Muscle of back (tissue), 13 donors: ENCODE measurements at places on chromosomes 5 and 9.
A peak's percentile ranks its signal among the peaks of the same experiment; 100 is the strongest.

DNA sequence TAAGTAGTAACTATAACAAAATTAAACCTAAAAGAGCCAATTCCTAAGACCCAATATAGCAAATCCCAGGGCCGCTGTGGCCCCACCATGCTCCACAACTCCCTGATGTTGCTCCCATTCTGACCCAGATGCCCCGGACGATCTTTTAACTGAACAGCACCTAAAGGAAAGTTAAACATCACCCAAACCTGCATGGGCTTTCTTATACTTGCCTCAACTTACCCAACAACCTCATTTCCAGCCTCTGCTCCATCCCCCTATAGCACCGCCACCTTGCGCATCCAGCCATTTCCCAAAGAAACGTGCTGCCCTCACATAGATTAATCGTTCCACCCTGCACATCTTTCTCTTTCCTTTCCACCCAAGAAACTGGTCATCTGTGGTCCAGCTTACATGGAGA is 54.6 kb downstream of the ZNF354C start:
- DNase-seq: no peak

- DNase-seq: no peak
Observed at GRCh38 chr5:151798674-151799073, 26.9 kb downstream of the G3BP1 start.

- DNase-seq: peak; percentile 50
Observed at GRCh38 chr9:104970271-104970987, 42.5 kb upstream of the ABCA1 start.

DNA sequence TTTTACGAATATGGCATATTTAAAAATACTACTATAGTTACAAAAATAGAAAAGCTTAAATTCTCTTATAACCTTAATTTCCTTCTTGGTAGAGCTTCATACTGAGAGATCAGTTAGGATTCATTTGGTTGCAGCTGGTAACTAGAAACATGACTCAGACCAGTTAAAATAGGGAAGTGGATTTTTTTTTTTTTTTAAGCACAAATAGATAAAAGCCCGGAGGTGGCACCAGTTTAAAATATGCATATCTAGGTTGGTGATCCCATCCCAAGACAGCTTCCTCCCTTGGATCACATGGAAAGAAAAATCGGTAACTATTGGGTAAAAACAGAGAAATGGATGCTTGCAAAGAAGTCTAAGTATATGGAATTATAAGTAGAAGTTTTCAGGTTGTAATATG is 1634.3 kb downstream of the MAT2B start:
- DNase-seq: no peak

GRCh38 chr9:82302968-82303655 is 314.5 kb downstream of the SPATA31D1 start:
- no peak for DNase-seq

GRCh38 chr5:96703384-96703920 is 41.3 kb downstream of the CAST start:
- peak; percentile 13 for DNase-seq

GRCh38 chr5:10580531-10581423 is 16.9 kb downstream of the ANKRD33B start:
- DNase-seq: no peak

GRCh38 chr9:75265525-75265972 is 177.2 kb downstream of the OSTF1 start:
- DNase-seq: peak; percentile 46

DNA sequence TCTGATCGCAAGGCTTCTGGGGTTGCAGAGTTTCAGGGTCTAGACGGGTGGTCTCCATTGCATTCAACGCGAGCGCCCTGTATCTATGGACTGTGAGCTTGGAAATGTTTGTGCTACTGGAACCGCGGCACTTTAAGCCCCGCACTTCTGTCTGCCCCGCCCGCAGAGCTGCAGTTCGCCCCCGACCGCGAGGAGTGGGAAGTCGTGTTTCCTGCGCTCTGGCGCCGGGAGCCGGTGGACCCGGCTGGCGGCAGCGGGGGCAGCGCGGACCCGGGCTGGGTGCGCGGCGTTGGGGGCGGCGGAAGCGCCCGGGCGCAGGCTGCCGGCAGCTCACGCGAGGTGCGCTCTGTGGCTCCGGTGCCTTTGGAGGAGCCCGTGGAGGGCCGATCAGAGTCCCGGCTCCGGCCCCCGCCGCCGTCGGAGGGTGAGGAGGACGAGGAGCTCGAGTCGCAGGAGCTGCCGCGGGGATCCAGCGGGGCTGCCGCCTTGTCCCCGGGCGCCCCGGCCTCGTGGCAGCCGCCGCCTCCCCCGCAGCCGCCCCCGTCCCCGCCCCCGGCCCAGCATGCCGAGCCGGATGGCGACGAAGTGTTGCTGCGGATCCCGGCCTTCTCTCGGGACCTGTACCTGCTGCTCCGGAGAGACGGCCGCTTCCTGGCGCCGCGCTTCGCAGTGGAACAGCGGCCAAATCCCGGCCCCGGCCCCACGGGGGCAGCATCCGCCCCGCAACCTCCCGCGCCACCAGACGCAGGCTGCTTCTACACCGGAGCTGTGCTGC is 1.0 kb downstream of the ADAMTS19 start:
- peak; percentile 84 for DNase-seq

DNA sequence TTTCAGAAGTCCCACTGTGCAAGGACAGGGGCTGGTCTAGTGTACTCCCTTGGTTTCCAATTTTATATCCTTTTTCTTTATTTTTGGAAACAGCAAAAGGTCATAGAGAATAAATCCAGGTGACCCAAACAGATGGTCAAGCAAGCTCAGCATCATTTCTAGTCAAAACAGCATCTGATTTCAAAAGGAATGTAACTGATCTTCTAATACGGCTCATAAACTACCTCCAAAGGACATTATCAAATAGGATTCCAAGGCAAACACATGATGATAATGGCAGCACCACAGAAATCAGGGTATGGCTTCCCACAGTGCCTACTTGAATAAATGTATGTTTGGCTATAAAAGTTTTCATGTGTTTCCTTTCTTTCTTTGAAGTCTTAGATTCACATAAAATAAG is 57.1 kb downstream of the SUSD1 start:
- DNase-seq: no peak

DNA sequence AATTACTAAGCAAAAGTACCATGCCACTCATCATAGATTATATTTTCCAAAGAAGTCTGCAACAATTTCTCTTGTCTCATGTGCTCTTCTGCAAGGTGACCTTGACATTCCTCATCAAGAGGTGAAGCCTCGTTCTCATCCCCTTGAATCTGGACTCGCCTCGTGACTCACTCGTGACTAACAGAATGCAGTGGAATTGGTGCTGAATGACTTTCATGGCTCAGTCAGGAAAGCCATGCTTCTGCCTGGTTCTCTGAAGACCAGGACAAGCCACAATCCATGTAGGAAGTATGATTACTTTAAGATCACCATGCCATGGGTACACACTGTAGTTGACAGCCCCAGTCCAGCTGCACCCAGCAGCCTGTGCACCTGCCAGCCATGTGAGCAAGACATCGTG is 335.8 kb downstream of the GADD45G start:
- DNase-seq: no peak

DNA sequence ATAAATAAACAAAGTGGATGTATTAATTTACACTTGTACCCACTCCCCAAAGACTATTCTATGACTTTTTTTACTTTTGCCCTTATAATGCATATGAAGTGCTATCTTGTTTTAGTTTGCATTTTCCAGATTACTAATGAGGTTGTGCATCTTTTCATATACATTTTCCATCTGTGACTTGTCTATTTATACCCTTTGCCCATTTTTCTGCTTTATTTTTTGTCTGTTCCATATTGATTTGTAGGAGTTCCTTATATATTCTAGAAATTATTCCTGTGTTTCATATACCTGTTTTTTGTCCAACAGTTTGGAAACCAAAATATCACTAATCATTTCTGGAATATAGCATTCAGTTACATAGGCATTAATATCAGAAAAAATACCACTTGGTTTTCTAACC is 54.0 kb upstream of the SLC30A5 start:
- no peak for DNase-seq

DNA sequence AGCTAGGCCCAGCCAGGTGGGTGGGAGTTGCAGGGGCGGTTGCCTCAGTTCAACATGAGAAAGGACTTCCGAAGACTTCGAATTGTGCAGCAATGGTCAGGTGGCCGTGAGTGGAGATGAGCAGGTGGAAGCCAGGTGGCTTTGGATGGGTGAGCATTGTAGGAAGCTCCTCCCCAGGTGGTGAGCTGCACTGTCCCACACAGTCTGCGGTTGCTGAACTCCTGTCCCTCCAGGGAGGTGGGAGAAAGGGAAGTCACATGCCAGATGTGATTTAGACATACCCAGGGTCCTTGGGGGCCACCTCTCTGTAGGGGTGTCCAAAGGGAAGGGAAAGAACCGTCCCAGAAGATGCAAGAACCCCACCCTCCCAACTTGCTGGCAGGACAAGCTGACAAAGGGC is 30.4 kb downstream of the COL15A1 start:
- no peak for DNase-seq

DNA sequence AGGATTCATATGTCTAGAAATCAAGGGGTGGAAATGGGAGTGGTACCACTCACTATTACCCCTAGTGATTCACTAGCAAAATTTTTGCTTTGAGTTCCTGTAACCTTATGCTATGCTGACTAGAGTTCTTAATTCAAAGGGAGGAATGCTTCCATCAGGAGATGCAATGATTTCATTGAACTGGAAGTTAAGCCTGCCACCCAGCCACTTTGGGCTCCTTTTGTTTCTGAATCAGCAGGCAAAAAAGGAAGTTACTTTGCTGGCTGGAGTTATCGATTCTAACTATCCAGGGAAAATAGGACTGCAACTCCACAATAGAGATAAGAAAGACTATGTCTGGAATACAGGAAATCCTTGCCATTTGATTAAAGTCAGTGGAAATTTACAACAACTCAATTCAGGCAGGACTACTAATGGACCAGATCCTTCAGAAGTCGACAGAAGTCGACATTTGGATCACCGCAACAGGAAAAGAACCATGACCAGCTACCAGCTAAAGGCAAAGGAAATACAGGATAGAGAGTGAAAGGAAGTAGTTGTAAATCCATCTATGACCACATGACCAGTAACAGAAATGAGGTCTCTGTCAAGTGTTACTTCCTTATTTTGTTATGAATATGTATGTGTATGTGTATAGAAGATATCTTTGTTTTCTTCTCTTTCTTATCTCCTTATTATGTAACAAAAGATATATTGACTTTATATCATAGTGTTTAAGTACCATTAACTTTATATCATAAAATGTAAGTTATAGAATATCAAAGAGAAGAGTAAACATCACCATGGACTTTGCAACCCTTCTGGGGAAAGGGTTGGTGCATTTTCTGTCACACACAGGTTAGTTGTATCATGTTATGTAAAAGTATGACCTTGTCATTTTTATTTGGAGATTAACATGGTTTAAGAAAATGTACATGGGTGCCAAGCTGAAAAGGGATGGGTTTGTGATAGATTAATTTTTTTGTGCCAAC is 198.7 kb upstream of the HAPLN1 start:
- DNase-seq: no peak

DNA sequence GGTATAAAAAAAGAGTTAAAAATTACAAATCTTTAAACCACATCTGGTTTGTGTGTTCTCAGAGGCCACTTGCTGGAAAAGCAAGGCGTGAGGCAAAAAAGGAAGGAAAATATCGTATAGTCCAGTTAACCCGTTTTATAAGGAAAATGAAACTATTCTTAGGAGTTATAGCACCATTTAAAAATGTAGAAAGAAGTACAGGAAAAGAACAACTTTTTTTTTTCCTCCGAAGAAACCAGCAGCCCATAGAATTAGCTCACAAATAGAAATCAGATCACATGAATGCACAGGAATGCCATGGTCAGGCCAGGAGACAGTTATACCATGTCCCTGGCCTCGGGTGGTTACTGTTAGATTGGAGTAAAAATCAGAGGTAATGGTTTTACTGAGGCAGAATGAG is 241.6 kb downstream of the FBXL7 start:
- DNase-seq: peak; percentile 22

DNA sequence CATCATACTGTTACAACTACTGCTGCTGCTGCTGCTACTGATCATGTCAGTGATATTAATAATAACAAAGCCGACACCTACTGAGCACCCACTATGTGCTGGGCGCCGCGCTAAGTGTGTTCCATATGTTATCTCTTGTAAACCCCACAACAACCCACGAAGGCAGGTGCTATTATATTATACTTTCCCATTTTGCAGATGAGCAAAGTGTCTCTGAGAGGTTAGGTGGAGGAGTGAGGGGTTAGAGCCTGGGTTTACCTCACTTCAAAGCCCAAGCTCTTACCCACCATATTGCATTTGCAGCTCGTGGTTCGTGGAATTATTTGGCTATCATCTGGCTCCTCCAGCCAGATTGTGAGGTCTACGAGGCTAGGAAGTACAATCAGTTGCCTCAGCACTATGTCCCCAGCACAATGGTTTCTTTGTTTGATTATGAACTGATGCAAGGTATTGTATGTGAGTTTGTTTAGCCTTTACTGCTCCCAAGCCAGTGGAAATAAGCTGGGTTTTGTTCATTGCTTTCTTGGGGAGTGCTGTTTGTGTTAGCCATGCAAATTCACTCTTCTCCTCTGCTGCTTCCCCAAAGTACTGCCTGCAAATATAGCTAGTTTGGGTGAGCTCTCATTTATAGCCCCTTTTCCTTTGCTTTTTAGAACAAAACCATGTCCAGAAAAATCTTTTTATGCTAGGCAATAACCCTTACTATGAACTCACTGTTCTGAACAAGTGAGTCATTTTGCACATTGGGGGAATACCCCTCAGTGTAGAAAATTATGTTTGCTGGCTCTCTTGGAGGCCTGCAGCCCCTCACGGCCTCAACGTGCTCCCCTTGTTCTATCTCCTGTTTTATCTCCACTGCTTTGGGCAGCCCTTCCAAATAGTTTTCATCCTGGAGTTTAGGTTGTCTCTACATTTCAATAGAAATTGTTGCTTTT is 47.9 kb downstream of the ALG2 start:
- DNase-seq: no peak

DNA sequence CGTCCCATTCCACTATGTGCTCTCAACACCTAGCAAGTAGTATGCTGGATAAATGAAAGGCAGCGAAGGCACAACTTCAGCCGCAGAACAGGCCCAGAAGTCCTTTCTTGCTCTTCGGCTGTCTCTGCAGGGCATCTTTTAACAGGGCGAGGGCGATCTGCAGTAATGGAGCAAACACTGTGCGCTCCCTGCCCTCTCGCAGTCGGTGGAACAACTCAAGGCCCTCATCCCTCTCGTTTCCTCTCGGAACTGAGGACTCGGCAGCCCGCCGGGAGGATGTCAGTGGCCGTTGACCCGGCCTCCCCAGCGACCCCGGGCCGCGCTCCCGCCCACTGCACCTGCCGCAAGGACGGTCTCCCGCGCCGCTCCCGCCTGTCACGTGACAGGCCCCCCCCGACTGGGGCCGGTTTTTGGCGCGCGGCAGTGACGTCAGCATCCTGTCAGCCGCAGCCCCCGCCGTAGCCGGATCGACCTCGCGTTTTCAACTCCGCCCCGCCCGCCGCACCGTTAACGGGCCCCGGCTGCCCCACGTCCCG is 1.1 kb downstream of the ZNF367 start:
- DNase-seq: peak; percentile 84
